8988T (cell line): ENCODE measurements at places on chromosomes 7 and 10.

DNA sequence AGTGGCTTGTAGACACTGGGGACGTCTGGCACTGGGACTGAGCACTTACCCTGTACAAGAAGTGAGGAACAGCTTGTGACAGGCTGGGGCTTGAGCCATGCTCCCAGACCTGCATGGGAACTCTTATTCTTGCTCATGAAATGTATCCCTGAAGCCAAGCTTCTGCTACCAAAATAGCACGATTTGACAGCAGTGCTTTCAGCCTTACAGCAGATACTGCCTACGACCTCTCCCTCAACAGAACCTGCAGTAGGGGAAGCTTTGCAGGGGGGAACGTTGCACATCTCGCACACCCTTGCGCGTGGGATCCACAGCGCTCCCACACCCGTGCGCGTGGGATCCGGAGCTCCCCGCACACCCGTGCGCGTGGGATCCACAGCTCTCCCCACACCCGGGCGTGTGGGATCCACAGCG, 88.0 kb downstream of the CREM start:
- no peak for DNase-seq

DNA sequence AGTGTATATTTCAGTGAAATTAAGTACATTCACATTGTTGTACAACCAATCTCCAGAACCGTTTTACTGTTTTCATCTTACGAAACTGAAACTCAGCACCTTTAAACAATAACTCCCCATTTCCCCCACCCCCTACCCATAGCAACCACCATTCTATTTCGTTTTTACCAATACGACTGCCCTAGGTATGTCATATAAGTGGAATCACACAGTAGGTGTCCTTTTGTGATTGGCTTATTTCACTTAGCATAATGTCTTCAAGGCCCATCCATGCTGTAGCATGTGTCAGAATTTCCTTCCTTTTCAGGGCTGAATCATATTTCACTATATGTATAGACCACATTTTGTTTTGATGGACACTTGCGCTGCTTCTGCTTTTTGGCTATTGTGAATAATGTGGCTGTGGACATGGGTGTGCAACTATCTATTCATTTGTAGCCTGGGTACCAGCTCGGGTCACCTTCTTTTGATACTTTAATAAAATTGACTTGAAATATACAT, 34.3 kb upstream of the DLG5 start:
- DNase-seq: no peak

- no peak for DNase-seq
Measured at GRCh38 chr10:30974355-30974754, 57.3 kb downstream of the ZNF438 start.

GRCh38 chr10:72927485-72927884, 27.1 kb downstream of the PLA2G12B start:
- no peak for DNase-seq

DNA sequence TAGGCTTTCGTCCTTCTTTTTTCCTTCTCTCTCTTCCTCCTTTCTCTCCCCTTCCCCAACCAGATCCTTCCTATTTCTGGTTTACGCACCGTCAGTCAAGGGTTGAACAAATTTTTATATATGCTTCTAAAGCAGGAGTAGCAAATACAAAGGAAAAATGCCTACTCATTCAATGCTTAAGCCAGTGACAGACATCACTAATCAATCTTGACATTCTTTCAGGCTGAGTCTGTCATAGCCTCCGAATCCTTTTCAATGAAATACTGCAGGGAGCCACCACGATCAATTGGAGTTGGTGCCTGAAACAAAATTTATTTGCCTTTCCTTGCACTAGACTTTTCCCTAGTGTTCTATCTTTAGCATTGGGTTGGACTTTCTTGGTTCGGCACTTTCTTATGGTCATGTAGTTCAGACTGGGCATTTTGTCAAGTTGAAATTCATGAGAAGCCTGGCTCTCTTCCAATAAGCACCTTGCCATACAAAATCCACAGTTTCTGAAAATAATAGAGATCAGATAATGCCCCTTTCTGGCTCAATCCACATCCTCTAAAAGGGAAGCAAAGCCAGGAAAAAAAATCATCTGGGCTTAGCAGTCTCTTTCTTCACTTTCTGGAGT, 239.5 kb upstream of the PLXNA4 start:
- no peak for DNase-seq

DNA sequence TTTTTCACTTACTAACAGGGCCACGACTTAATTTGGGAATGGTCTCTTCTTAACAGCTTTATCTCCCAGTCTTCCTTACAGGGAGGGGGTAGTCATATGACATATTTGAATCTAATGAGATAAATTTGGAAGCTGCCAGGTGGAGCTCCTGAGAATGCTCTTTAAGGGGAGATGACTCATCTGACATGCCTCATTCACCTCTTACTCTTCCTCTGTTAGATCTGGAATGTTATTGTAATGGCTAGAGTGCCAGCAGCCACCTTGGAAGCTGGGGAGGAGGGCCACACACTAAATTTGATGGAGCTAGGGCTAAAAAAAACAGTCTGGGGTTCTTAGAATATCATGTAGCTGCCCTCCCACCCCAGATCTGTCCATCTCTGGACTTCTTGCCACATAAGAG, 22.7 kb downstream of the HECW1 start:
- no peak for DNase-seq

DNA sequence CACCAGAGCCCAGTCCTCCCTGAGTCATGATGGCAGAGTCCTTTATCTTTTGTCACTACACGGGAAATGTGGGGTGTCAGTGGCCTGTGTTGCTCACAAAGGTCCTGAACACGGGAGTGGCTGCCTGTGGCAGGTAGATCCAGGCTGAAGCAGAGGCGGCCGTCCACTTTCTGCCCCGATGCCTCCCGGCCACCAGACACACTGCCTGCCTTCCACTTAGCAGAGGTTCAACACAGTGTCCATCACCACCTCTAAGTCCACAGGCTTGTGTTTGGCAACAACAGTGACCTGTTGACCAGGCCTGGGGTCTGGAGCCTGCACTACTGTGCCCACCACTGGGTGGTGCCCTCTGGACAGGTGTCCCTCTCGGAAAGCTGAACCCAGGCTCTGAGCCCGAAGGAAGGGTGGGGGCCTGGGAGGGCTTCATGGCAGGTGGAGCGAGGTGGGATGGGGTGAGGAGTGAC, 49.9 kb upstream of the CAMK2B start:
- DNase-seq: no peak

DNA sequence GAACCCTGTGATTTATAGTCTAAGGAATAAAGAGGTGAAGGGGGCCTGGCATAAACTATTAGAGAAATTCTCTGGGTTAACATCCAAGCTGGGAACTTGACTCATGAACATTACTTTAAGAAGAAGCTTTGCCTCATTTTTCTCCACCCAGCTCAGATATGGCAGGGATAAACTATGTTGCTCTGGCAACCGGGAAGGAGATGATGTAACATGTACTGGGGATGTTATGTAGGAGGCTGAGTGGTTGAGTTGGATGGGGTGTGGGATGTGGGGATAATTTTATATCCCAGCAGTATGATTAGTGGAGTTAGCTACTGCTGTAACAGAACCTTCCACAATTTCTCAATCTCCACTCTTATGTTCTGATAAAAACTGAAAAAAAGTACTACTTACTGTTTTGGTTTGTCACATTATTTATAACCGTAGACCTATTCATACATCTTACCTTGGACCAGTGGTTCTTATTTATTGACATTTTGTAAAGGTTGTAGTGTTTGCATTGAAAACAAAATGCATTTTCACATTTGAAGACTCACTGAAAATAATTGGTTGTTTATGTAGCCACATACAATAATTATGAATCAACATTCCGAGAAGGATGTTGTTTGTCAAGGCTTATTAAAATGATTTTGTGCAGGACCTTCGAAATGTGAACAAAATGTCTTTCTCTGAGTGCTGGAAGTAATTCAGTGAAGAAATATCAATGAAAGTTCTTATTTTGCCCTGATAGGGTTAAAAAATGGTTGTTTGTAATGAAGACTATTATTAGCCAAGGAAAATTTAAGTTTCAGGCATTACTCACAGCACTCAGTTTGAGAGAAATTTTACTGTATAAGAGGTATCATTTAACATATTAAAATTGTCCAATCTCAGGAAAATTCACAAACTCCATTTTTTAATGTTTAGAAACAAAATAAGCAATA, 1.3 kb downstream of the OR2F2 start:
- DNase-seq: no peak

DNA sequence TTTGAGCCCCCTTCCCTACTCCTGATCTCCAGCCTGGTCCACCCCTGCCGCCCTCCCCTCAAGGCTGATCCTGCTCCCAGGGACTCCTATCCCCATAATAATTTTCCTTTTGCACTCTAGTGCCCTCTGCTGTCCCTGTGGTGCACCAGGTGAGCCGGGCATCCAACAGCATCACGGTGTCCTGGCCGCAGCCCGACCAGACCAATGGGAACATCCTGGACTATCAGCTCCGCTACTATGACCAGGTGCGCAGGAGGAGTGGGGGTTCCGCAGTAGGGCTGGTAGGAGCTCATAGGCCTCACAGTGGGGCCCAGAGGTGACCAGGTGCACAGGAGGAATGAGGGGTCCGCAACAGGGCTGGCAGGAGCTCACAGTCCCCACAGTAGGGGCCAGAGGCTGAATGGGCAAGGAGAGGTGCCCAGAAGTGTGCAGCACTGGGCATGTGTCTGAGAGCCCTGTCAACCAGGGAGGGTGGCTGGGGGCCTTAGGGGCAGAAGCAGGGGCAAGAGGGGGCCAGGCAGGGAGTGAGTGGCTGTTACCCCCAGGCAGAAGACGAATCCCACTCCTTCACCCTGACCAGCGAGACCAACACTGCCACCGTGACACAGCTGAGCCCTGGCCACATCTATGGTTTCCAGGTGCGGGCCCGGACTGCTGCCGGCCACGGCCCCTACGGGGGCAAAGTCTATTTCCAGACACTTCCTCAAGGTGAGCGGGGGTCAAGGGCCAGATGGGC, 11.7 kb downstream of the EPHB6 start:
- no peak for DNase-seq

DNA sequence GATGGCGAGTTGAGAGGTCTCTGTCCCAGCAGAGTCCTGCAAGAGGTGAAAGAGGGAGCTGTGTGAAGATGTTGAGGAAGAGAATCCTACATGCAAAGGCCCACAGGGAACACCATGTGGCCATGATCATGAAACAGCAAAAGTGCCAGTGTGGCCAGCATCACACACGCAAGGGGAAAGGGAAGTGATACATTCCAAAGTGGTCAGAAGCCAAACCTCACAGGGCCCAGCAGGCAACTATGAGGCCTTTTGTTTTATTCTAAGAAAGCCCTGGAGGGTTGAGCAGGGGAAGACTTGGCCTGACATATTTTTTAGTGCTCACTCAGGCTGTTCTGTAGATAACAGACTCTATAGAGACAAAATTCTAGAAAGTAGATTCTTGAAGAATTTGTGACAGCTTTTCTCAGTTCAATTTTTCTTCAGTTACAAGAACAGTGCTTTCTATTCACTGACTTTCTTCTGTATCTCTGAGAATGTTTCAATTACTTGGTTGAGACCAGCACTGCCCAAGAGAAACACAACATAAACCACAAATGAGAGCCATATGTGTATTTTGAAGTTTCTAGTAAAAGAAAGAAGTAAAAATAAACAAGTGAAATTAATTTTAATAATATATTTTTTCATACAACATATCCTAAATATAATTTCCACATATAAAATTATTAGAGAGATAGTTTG, 82.3 kb downstream of the HTR7 start:
- no peak for DNase-seq
